ENCODE measurements at places on chromosomes 5 and 9. TPM values are rescaled to one million over a fixed set of nuclear protein-coding genes. Genes with fewer than 3 reads are reported as not detected.

- no peaks in the 10 kb centered on the region for H3K4me1 ChIP-seq
- DNase-seq: no peak
- peaks cover 2% of the 10 kb centered on the region for H3K36me3 ChIP-seq
- no peak overlapping the region for H3K4me3 ChIP-seq
- no peak overlapping the region for H3K27ac ChIP-seq
Observed at GRCh38 chr5:43154469-43154868, 33.8 kb downstream of the ZNF131 start.

DNA sequence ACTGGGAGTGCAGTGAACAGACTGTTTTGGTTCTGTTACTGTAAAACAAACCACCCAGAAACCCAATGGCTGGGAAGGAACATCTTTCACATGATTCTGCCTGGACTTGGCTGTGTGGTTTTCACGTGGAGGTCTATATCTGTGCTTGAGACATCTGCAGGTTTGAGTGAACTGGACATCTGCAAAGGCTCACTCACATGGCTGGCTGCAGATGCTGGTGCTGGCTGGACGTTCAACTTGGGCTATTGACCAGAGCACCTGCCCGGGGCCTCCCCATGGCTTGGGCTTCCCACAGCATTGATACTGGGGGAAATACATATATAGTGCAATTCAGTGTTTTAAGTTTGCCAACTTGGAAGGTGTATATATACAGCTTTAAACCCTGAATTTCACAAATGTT is 6.8 kb downstream of the CTSL start:
- H3K27ac ChIP-seq: no peak overlapping the region
- DNase-seq: no peak
- no peak overlapping the region for H3K4me3 ChIP-seq
- H3K27me3 ChIP-seq: peaks cover 6% of the 10 kb centered on the region
- H3K36me3 ChIP-seq: no peaks in the 10 kb centered on the region
- H3K4me1 ChIP-seq: no peaks in the 10 kb centered on the region

Gene PCDHB13
- not detected for total RNA-seq

DNA sequence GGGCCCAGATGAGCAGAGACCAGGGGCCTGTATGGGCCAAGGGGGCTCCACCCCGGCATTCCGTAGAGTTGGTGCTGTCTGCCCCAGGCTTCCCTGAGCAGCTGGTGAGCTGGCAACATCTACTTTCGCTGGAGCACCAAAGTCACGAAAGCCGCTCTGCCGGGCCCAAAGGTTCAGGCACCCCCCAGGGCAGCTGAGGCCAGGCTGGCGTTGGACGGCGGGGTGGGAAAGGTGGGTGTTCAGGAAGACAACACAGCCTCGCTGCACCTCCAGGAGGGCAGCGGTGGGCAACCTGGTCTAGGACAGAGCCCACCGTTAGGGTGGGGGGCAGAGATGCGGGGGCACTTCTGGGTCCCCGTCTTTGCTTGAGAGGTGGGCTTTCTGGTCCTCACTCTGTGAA is 30.1 kb upstream of the TMEM250 start:
- H3K27me3 ChIP-seq: peaks cover 55% of the 10 kb centered on the region
- H3K4me3 ChIP-seq: no peak overlapping the region
- H3K27ac ChIP-seq: no peak overlapping the region

DNA sequence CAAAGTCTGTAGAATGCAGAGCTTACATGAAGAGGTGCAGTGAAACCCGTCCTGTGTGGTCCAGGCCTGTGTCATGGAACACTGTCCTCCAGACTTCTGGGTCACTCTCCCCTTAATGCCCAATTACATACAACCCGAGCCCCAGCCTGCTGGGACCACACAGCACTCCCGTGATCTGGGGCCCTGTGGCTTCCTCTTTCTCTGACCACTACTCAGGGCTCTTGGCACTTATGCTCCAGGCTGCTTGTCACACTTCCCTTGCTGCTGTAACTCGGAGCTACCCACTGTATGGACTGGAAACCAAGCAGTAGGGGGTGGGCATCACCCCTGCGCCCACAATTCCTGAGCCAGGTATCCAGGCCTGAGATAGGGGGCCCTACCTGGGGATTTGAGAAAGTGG is 10.3 kb upstream of the IL3 start:
- DNase-seq: no peak
- no peaks in the 10 kb centered on the region for H3K4me1 ChIP-seq
- no peaks in the 10 kb centered on the region for H3K36me3 ChIP-seq

DNA sequence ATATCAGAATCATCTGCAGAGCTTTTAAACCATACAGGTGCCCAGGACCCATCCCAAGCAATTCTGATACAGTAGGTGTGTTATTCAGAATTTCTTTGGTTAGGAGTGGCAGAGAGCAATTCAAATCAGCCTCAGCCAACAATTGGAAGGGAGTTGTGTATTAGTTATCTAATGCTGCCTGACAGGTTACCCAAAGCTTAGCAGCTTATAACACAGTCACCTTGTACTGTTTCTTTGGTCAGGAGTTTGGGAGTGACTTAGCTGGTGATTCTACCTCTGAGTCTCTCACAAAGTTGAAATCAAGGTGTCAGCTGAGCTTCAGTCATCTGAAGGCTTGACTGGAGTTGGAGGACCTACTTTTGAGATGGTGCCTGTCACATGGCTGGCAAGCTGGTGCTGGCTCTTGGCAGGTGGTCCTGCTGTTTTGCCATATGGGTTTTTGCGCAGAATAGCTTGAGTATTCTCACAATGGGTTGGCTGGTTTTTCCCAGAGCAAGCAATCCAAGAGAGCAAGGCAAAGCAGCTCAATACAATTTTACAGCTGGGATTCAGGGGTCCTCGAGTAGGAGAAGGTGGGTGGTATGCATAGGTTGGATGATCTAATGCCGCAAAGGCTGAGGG is 18.7 kb upstream of the CARNMT1 start:
- H3K4me3 ChIP-seq: no peak overlapping the region
- H3K4me1 ChIP-seq: no peaks in the 10 kb centered on the region
- no peak overlapping the region for H3K27ac ChIP-seq
- DNase-seq: no peak

- DNase-seq: no peak
- no peaks in the 10 kb centered on the region for H3K36me3 ChIP-seq
- H3K27me3 ChIP-seq: no peaks in the 10 kb centered on the region
- no peak overlapping the region for H3K4me3 ChIP-seq
Observed at GRCh38 chr9:17824616-17825264, 245.9 kb downstream of the SH3GL2 start.

DNA sequence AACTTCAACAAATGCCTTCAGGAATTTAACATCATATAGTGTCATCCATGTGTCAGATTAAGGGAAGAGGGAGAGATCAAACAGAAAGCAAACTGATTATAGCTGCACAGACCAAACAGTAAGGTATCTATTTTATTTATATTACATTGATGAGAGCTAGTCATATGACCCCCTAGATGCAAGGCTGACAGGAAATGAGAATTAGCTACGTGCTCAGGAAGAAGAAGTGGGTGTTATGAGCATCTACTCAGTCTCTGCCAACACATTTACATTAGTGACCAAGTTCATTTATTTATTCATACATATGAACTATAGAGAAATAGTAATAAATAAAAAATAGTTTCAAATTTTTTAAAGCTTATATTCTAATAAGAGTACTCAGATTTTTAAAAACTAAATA is 787.3 kb downstream of the KCTD16 start:
- no peaks in the 10 kb centered on the region for H3K36me3 ChIP-seq
- H3K27me3 ChIP-seq: no peaks in the 10 kb centered on the region
- no peak overlapping the region for H3K4me3 ChIP-seq
- no peaks in the 10 kb centered on the region for H3K4me1 ChIP-seq
- no peak for DNase-seq

Gene LIX1
- not detected for total RNA-seq

GRCh38 chr5:96189987-96190386 is 228.3 kb upstream of the ELL2 start:
- no peak overlapping the region for H3K27ac ChIP-seq
- no peak for DNase-seq
- no peaks in the 10 kb centered on the region for H3K36me3 ChIP-seq
- no peaks in the 10 kb centered on the region for H3K4me1 ChIP-seq

GRCh38 chr5:82719368-82719767 is 357.8 kb downstream of the TMEM167A start:
- H3K36me3 ChIP-seq: no peaks in the 10 kb centered on the region
- no peaks in the 10 kb centered on the region for H3K27me3 ChIP-seq
- no peak overlapping the region for H3K4me3 ChIP-seq
- no peaks in the 10 kb centered on the region for H3K4me1 ChIP-seq
- no peak overlapping the region for H3K27ac ChIP-seq
- DNase-seq: no peak

Gene CDC20B
- total RNA-seq: not detected

- DNase-seq: no peak
- no peak overlapping the region for H3K4me3 ChIP-seq
- no peaks in the 10 kb centered on the region for H3K36me3 ChIP-seq
Observed at GRCh38 chr5:160618286-160618685, 196.6 kb downstream of the PTTG1 start.

DNA sequence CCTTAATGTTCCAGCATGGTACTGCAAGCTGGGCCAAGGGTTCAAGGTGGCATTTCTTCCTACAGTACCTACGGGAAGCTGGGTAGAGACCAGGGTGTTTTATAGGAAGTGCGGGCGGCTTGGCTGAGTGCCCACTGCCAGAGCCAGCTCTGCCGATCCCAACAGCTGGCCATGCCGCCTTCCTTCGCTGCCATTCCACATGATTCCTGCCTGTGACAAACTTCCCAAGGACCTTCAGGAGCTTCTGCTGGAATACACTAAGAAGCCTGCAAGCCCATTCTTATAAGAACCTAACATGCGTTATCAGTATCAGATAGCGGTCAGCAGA is 22.0 kb downstream of the MYO10 start:
- no peak overlapping the region for H3K27ac ChIP-seq
- peaks cover 3% of the 10 kb centered on the region for H3K27me3 ChIP-seq
- no peak for DNase-seq
- no peaks in the 10 kb centered on the region for H3K36me3 ChIP-seq
- no peak overlapping the region for H3K4me3 ChIP-seq

Gene FREM1
- total RNA-seq: not detected

GRCh38 chr5:28313321-28313951 is 1275.0 kb upstream of the CDH9 start:
- no peak overlapping the region for H3K27ac ChIP-seq
- no peak overlapping the region for H3K4me3 ChIP-seq
- no peaks in the 10 kb centered on the region for H3K4me1 ChIP-seq
- DNase-seq: no peak
- H3K36me3 ChIP-seq: no peaks in the 10 kb centered on the region

- H3K4me3 ChIP-seq: no peak overlapping the region
- H3K27ac ChIP-seq: no peak overlapping the region
- no peaks in the 10 kb centered on the region for H3K27me3 ChIP-seq
Observed at GRCh38 chr5:175638305-175638704, 19.6 kb upstream of the HRH2 start.

Gene KIAA0825
- total RNA-seq: 1.4 TPM

Gene SLC6A19
- total RNA-seq: not detected

Gene PCDHGA11
- 0.44 TPM for total RNA-seq

Gene KLF9
- 23.6 TPM for total RNA-seq

DNA sequence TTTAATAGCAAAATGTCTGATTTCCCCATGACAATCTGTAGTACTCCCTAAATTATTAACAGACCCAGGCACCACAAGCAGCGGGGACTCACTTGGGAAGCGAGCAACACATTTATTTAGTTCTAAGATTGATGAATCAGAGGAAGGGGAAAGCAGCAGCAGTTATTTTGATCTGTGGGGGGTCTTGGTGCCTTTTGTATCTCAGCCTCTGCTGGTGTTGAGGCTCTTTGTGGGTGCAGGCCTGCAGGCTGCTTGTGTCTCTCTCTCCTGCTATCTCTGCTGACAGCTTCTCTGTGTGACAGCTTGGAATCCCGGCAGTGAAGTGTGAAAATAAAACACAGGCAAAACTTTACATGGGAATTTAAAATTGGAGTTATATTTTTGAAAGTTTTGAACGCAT is 878.2 kb upstream of the DMAC1 start:
- H3K36me3 ChIP-seq: no peaks in the 10 kb centered on the region
- no peaks in the 10 kb centered on the region for H3K27me3 ChIP-seq
- H3K4me3 ChIP-seq: no peak overlapping the region
- no peaks in the 10 kb centered on the region for H3K4me1 ChIP-seq
- no peak for DNase-seq

GRCh38 chr5:132813599-132814502 is 749 bp downstream of the SOWAHA start:
- H3K27me3 ChIP-seq: peaks cover 38% of the 10 kb centered on the region
- H3K4me1 ChIP-seq: peaks cover 10% of the 10 kb centered on the region
- no peak overlapping the region for H3K27ac ChIP-seq
- no peaks in the 10 kb centered on the region for H3K36me3 ChIP-seq

DNA sequence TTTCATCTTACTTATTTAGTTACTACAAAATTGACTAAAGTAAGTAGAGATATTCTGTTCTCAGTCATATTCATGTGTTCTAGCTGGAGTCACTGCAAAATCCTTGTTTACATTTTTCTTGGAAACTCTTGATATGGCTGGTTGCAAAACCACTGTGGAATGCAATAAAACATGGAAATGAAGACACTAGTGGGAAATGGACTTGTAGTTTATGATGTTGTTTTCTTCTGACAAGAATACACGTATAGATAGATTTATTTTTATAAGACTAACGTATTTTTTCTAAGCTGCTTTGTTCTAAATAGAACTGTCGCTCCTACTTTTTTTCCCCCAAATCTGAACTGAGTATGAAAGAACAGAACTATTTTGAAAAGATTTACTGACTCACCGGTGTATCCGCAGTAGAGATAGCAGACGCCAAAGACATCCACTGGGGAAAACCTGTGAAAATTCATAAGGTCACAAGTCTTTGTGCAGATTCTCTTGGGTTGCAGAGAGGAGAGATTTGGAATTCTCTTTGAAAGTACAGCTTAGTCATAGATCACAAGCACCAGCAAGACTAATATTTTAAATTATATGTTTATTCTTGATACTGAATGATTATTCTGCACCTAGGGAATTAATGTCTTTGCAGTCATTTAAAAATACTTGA is 119.6 kb upstream of the TAF11L2 start:
- no peak for DNase-seq
- no peaks in the 10 kb centered on the region for H3K27me3 ChIP-seq
- no peak overlapping the region for H3K4me3 ChIP-seq
- H3K27ac ChIP-seq: no peak overlapping the region
- H3K36me3 ChIP-seq: no peaks in the 10 kb centered on the region
- H3K4me1 ChIP-seq: no peaks in the 10 kb centered on the region

Gene GEMIN5
- 14.8 TPM for total RNA-seq

Gene RGMB
- total RNA-seq: 15.6 TPM

DNA sequence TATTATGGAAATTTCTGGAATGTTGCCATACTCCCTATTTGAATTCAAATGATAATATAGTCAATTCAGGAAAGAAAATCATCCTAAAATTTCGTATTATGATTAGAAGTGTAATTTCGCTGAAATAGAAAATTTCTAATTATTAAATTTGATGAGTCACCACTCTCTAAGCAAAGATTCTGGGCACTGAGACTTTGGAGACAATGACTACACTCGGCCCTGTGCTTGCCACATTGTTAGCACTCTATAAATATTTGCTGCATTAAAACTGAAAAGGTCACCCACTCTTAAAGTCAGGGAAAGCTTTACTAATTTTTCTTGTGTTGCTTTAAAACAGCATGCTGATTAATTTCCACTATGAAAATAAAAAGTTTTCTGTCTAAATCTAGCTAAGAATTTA is 240.3 kb downstream of the TLE4 start:
- no peak for DNase-seq
- peaks cover 14% of the 10 kb centered on the region for H3K4me1 ChIP-seq
- H3K27ac ChIP-seq: no peak overlapping the region
- H3K4me3 ChIP-seq: no peak overlapping the region

Gene SH3TC2
- not detected for total RNA-seq

Gene DDX41
- 118 TPM for total RNA-seq
